ENCODE measurements at places on chromosomes 7 and 10.

- no peak for DNase-seq
Observed at GRCh38 chr7:100679927-100680575, 6.5 kb downstream of the GNB2 start.

- DNase-seq: no peak
Observed at GRCh38 chr7:94442639-94443038, 47.9 kb downstream of the COL1A2 start.

DNA sequence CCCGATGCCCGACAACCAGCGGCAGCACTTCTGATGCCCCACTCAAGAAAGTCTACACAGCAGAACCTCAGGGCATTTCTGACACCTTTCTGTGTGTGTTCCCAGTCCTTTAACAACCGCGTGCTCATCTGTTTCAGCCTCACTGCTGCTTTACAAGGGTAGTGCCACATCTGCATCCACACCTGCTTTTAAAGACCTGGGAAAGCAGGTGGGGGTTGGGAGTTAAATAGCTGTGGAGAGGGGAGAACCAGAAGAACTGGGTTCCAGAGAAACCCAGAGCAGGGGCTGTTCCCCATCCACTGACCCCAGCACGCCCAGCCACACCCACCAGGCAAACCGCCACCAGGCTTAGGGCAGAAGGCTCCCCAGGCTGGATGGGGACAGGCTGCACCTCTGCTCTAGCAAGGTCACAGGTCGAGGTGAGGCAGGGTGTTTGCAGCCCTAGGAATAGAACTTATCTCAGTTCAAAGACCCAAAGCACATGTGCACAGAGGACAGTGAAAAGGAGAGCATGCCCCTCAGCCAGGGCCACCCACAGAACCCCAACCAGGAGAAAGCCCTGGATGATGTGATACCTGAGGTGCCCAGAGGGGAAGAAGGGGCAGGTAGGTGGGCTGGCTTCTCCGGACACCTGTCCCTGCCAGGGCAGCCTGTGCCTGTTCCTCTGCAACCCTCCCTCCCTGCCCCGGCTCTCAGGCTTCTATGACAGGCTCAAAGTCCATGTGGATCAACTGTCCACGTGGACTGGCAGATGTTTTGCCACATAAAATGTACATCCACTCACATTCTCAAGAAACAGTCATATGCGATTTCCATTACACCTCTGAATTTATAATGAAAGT, 51.3 kb downstream of the COBL start:
- no peak for DNase-seq

DNA sequence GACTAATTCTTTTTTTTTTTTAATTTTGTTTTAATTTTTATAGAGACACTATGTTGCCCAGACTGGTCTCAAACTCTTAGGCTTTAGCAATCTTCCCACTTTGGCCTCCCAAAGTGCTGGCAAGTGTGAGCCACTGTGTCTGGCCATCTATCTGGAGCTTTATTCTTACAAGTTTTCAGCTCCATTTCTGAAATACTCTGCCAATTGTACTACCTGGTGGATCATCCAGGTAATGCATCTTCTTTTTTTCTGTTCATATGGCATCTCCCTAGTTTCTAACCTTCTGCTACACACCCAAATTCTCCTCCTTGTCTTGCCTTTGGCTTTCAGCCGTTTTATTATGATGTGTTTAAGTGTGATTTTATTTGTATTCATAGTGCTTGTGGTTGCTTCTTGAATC, 40.2 kb downstream of the ZNF365 start:
- no peak for DNase-seq

DNA sequence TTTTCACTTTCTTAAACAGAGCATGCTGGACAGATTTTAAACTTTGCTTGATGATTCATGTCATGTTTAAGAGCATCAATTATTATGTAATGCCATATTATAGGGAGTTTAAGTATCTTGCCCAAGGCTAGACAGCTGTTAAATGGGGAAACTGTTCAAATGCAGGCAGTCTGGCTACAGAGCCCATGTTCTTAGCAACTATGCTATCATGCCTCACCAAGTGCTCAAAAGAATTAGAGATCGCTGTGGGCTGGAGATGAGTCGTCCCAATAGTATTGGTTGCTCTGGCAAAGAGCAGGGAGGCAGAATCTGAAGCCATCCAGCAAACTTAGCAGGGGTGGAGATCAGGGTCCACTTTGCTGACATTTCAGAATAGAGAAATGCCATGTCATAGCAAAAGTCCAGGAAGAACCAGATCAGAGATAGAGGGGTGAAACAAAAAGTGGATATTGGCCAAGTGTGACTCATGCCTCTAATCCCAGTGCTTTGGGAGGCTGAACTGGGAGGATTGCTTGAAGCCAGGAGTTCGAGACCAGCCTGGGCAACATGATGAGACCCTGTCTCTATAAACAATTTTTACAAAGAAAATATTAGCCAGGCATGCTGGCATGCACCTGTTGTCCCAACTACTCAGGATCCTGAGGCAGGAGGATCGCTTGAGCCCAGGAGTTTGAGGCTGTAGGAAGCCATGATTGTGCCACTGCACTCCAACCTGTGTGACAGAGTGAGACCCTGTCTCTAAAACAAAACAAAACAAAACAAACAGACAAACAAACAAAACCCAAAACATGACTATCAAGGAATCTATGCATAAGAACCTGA, 57.8 kb downstream of the BAMBI start:
- no peak for DNase-seq

DNA sequence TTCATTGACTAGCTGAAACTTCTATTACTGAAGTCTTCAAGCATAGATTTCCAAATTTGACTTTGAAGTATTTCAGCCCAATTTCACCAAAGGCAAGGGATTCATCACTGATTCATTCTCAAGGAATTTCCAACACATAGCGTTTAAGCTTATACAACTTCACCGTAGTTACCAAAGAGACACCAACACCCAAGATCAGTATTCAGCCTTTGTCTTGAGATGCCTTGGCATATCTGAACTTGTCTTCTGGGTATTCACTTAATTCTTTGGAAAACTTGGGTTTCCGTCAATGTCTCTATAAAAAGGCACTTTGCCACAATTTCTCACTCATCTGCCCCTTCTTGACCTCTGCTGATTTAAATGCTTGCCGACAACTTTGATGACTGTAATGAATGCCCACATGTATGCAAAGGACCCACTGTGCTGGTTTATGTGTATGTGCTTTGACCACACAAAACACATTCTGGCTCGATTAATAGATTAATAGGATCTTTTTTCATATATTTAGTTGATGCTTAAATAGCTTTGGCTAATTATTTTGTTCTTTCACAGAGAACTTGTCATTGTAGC, 49.6 kb downstream of the TES start:
- no peak for DNase-seq

- DNase-seq: no peak
Observed at GRCh38 chr10:18501198-18501597, 150.2 kb downstream of the NSUN6 start.

DNA sequence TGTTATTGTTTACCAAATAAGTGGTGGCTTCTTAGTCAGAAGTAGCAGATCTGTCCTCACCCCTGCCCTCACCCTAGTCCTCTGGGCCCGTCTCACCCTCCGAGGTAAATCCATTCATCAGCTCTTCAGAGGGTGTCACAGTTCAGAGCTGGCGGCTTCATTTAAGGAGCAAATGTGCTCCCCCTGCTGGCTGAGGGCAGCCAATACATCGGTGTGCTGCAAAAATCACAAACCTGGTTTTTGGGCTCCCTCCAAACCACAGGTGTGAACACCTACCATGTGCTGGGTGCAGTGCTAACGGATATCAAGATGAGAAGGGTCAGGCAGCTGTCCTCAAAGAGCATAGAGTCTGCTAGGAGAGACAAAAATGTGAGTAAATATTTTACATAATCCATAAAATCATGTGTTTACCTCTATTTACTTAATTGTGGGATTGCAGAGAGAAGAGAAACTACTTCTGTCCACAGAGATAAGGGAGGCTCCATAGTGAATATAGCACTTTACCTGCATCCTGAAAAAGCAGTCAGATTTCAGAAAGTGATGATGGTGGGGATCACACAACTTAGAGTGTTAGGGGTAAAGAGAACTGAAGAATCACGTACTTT, 15.5 kb upstream of the CRTAC1 start:
- DNase-seq: peak; percentile 61

DNA sequence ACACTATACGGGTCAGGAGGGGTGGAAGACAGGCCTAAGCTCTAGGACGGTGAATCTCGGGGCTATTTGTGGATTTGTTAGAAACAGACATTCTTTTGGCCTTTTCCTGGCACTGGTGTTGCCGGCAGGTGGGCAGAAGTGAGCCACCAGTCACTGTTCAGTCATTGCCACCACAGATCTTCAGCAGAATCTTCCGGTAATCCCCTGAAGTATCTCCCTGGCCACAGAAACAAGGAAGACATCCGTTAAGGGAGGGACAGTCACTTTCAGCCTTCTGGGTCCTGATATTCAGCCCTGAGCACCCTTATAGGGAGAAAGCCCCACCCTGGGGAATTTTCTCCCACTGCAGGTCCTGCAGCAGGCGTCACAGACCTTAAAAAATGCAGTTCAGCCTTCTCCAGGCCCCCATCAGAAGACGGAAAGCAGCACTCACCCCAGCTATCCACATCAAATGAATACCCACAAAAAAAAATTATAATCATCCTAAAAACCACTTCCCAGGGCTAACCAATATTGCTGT, 23.2 kb downstream of the PLAC9 start:
- no peak for DNase-seq

- DNase-seq: peak; percentile 26
Observed at GRCh38 chr10:117175215-117175900, 21.9 kb upstream of the KCNK18 start.

GRCh38 chr7:108598153-108598552, 28.5 kb downstream of the DNAJB9 start:
- no peak for DNase-seq

DNA sequence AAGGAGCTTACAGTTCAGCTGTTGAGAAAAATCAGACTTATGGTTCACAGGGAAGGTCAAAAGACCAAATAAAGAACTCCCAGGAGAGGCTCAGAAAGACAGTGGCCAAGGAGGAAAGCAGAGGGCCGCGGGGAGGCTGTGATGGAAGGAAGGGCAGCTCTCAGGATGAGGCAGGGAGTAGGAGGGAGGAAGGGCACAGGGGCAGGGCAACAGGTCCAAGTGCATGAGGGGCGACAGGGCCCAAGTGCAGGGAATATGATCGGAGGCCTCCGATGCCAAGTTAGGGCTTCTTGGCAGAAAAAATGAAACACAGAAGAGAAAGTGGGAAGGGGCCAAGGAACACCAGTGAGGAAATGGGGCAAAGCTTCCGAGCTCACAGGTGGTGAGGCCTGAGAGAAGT, 13.4 kb upstream of the PNLIPRP2 start:
- no peak for DNase-seq

DNA sequence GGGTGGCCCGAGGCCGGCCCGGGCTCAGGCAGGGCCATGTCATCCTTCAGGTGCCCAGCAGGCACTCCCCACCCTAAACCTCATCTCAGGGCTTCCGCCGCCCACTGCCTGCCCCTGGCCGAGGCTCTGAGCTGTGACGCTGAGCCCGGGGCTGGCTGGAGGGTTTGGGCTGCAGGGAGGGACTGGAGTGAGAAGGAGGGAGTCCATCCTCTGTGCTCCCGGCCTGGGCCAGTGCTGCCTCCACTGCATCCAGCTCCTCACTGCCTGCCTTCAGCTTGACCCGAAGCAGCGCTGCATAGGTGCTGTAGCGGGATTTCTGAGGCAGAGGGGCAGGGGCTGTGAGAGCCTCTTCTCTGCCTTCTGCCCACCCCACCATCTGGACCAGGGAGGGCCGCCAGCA, 7.6 kb downstream of the NFKB2 start:
- no peak for DNase-seq

- no peak for DNase-seq
Observed at GRCh38 chr7:131285556-131285955, 42.1 kb upstream of the MKLN1 start.

DNA sequence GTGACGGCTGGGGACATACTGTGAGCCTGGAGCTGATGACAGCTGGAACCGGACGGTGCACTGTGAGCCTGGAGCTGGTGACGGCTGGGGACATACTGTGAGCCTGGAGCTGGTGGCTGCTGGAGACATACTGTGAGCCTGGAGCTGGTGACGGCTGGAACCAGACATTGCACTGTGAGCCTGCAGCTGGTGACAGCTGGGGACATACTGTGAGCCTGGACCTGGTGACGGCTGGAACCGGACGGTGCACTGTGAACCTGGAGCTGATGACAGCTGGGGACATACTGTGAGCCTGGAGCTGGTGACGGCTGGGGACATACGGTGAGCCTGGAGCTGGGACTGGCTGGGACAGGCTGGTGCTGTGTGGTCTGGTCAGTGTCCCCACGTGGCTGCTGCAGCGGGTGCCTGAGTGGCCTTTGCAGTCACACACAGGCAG, 47.9 kb downstream of the PTPRN2 start:
- DNase-seq: no peak

- DNase-seq: no peak
Observed at GRCh38 chr10:38038932-38039245, 28.4 kb downstream of the ZNF33A start.
